ENCODE measurements at places on chromosomes 7 and 10.

DNA sequence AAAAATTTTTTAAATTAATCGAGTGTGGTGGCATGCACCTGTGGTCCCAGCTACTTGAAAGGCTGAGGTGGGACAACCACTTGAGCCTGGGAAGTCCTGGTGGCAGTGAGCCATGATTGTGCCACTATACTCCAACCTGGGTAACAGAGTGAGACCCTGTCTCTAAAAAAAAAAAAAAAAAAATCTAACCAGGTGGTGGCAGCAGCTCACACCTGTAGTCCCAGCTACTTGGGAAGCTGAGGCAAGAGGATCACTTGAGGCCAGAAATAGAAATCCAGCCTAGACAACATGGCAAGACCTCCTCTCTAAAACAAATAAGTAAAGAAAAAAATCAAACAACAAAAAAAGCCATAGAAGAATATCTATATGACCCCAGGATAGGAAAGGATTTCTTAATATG is 3.6 kb upstream of the MYOF start:
- no peak for DNase-seq

GRCh38 chr7:25803117-25803887 is 348.7 kb upstream of the NFE2L3 start:
- DNase-seq: no peak

DNA sequence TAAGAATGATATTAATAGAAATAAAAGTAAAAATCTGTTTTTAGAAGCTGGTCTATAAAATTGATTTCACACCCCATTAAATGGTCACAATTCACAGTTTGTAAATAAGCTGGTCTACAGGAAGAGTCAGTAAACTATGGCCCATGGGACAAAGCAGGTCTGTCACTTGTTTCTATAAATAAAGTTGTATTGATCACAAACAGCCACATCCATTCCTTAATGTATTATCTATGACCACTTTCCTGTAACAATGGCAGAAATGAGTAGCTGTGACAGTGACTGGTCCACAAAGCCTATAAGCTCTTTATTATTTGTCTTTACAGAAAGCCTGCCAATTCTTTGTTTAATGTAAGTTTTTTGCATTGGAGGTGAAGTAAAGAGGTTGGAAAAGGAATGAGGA is 114.5 kb downstream of the SEMA3E start:
- no peak for DNase-seq

DNA sequence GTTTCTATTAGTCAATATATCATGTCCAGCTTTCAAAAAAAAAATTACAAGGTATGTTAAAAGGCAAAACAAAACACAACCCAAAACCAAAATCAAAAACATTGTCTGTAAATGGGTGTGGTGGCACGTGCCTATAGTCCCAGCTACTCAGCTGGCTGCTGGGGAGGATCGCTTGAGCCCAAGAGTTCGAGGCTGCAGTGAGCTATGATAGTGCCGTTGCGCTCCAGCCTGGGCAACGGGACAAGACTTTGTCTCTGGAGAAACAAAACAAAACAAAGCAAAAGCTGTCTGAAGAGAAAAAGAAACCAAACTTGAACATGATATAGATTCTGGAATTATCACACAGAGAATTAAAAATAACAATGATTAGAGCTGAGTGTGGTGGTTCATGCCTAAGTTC is 10.3 kb upstream of the CPA5 start:
- no peak for DNase-seq

DNA sequence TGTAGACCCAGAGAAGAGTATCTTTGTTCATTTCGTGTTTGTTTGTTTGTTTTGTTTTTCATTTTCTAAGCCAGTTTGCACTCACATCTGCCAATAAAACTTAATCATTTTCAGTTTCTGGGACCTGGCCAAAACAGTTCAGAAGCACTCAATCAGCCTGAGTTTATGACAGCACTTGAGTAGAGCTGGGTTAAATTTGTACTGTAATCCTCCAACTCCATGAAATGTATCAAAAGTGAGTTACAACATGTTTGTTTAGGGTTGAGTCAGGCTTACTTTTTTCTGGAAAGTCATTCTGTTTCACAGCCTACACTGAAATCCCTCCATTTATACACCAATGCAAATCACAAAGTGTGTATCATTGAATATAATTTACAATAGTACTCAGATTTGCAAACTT is 91.9 kb downstream of the ZWINT start:
- DNase-seq: no peak
